Type B pancreatic cell (in vitro differentiated cells): ENCODE measurements at places on chromosomes 16 and 17. TPM values are rescaled to one million over a fixed set of nuclear protein-coding genes. Genes with fewer than 3 reads are reported as not detected.

DNA sequence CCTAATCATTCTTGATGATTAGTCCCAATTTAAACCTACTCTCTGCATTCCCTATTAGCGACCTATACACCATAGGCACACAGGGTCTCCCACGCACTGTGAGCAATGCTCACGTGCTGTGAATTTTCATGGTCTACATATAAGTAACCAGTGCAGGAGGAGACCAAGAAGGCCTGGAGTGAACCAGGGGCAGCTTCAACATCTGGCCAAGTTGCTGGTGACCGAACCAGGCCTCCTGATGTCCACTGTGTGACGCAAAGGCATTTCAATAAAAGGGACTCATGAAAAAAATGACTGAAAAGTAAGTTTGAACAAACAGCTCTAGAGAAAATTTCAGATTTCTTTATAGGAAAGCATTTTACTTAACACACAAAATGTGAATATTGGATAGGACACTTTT, 107.0 kb downstream of the ZFHX3 start:
- DNase-seq = no peak

GRCh38 chr17:76515274-76515949, 14.2 kb upstream of the RHBDF2 start:
- DNase-seq = no peak

DNA sequence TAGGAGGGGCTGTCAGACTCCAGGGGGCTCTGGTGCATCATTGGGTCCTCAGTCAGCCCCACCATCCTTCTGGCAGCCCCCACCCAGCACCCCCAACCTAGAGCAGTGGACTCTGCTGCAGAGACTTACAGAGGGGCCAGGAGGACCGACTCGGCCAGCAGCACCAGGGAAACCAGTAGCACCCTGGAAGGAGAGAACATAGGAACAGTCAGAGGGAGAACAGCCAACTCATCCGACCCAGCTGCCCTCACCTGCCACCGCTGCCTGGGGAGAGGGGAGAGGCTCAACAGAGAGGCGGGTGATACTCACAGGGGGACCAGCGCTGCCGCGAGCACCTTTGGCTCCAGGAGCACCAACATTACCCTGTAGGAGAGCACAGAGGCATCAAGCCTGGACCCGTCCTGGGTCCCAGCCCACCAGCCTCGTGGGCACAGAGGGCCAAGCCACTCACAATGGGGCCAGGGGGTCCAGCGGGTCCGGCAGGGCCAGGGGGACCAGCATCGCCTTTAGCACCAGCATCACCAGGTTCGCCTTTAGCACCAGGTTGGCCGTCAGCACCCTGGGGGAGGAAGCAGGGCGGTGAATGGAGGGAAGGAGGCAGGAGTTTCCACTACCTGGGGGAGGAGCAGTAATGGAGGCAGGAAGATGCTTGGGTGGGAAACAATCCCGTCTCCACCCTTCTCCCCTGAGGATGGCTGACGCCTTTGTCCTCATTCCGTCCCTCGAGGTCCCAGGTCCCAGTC, 11.7 kb downstream of the COL1A1 start:
- DNase-seq = no peak

- no peak for DNase-seq
Measured at GRCh38 chr17:18184143-18185031, 759 bp downstream of the ALKBH5 start.

- no peak for DNase-seq
Measured at GRCh38 chr17:81926451-81927151, 934 bp downstream of the MAFG start.

- DNase-seq = no peak
Measured at GRCh38 chr17:44359458-44360143, 4.1 kb downstream of the FAM171A2 start.

The ANKRD40CL gene
- total RNA-seq = 0.90 TPM in 1 of 2 replicates, not detected in the other

The TMIGD1 gene
- total RNA-seq = 0.24 TPM in 1 of 2 replicates, not detected in the other

The RNF112 gene
- total RNA-seq = 0.60 and 1.2 TPM in 2 replicates

The SHISA6 gene
- total RNA-seq = 2.4 and 5.0 TPM in 2 replicates

The TPSD1 gene
- not detected in 2 replicates for total RNA-seq

The SLC5A10 gene
- total RNA-seq = 0.19 TPM in 1 of 2 replicates, not detected in the other

The NPIPA3 gene
- total RNA-seq = not detected in 2 replicates
